ENCODE measurements at places on chromosomes 1 and 21.
A peak's percentile ranks its signal among the peaks of the same experiment; 100 is the strongest.

- no peak for DNase-seq
These were observed 15.0 kb upstream of the FCAMR start for GRCh38 chr1:206985162-206985749.

- DNase-seq: no peak
These were observed 1.2 kb upstream of the SRSF11 start for GRCh38 chr1:70220015-70220414.

GRCh38 chr1:159925719-159926078, 392 bp upstream of the TAGLN2 start:
- DNase-seq: no peak

- DNase-seq: no peak
These were observed 46.1 kb upstream of the FMO2 start for GRCh38 chr1:171138980-171139379.

DNA sequence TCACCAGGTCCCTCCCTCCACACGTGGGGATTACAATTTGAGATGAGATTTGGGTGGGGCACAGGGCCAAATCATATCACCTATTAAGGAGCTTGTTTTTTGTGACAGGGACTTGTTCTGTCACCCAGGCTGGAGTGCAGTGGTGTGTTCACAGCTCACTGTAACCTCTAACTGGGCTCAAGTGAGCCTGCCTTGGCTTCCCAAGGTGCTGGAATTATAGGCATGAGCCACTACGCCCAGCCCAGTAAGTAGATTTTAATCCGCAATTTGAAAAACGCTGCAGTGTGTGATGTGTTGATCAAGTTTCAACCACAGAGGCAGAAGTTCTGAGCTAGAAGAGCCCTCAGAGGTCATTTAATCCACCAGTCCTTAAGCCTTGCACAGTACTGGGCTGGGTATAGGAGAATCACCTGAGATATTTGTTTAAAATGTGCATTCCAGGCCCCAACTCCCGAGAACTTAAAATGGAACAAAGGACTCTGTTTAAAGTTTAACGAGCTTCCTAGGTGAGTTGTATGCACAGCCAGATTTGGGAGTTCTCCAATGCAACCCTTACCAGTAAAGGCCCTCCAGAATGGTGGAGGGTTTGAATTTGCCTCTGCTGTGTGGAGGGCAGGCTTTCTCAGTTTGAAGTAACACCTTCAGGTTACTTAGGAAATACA, 13.4 kb downstream of the RPL11 start:
- DNase-seq: no peak

GRCh38 chr1:22591576-22591975, 28.3 kb downstream of the EPHA8 start:
- DNase-seq: no peak

- no peak for DNase-seq
These were observed 13.3 kb downstream of the ATF6 start for GRCh38 chr1:161779393-161779792.

DNA sequence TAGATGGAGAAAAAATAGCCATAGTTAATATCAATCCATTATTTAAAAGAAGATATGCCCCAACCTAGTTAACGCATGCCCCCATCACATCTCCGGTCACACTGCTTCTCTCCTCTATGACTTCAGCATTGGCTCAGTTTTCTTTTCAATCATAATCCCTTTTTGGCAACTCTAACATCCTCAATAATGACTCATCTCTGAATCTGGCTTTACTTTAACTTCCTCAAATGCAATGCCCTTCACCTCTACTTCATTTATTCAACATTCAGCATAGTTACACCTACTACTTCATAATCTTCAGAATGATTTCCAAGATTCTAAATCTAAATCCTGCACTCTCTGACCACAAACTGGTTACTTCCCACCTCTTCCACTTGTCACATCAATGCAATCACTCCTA, 417.3 kb downstream of the USH2A start:
- DNase-seq: no peak

DNA sequence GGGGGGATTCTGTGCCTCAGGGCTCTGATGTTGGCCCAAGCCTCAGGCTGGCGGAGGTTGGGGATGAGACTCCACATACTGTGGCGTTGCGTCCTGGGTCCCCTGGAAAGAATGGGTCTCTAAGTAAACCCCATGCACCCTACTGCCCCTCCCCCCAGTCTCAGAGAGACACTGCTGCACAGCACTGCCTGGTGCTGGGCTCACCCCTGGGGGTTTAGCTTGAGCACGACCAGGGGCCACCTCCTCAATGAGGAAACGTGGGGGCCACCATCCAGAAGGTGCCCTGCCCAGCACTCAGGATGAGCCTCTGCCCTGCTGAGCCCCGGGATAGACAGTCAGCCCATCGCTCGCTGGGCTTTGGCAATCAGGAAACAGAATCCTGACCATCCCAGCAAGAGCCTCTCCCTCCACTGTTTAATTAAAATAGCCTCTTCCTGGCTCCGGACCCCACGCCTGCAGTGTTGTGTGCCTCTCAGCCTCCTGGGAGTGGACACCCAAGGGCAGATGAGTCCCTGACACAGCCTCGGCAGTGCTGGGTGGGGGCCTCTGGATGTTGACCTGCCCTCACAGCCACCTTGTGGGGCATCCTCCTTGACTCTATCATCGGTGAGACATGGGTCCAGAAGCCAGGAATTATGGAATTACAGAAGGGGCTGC, 3.5 kb upstream of the KRTAP10-4 start:
- no peak for DNase-seq

DNA sequence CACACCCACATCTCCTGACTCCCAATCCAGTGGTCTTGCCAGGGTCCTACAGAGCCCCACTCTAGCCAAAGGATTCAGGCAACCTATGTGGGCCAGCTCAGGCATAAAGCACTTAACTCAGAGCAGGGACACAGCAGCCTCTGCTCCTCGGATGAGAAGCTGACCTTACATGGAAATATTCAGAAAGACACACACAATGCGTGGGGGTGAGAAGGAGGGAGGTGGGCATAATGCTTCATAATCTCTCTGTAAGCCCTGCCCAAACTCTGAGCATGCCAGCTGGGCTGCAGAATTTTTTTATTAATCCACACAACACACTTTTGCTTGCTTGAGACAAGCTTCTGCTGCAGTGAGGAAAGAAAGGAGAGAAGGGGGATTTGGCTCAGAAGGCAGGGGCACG, 21.6 kb downstream of the KCND3 start:
- no peak for DNase-seq

- no peak for DNase-seq
These were observed 32.6 kb upstream of the LAMC1 start for GRCh38 chr1:182990413-182991144.

DNA sequence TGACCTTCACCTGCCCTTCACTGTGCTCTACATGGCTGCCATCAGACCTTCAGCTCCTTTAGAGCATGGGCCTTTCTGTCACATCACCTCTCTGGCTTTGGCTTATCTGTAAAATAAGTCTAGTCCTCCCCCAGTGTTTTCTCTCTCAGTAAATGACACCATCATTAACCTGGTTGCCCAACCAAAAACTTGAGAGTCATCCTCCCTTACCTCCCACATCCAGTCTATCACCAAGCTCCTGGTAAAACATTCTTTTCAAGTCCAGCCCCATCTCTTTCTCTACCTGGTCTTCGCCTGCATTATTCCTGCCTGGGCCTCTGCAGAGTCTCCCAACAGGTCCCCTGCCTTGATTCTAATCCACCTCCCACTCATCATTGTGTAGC, 13.1 kb downstream of the SLC26A9 start:
- no peak for DNase-seq

DNA sequence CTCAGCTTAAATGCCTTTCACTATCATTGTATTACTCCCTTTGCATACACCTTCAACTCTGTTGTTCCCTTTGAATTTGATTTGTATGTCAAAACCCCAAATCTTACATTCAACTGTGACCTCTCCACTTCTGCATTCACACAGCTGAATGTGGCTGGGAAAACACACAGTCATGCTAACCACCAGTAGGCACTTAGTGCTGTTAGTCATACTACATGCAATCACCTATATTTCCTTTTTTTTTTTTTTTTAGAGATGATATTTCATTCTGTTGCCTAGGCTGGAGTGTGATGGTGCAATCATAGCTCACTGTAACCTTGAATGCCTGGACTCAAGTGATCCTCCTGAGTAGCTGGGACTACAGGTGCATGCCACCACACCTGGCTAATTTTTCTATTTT, 16.2 kb downstream of the BTBD8 start:
- DNase-seq: no peak

DNA sequence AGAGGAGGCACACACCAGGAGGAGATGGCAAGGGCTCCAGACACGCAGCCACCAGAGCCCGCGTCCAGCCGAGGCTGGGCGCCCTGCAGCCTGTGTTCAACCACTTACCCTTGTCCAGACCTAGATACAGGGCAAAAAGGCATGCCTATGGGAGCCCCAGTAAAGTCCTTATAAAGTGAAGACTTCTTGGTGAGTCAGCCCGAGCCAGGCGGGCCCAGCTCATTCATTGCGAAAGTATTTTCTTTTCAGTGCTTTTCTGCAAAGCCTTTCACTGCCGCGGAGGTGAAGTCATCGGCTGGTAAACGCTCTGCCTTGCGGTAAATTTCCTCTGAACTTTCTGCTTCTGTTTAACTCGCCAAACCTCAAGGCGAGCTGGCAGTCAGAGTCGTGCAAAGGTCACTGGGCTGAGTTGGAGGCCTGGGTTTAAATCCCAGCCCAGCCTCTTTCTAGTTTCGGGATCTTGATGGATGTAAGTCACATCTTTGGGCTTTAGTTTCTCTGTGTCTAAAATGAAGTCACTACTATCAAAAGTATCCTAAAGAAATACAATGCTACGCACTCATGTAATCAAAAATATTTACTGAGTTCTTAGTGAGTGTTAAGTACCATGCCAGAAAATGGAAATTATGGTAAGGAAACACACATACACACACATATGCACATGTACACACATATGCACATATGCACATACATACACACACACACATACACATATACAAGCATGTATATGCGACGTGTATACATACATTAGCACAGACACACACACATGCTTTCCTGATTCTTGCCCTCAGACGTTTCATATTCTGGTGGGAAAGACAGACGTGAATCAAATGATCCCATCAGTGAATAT, 54.7 kb upstream of the IFFO2 start:
- DNase-seq: peak; percentile 76

- no peak for DNase-seq
These were observed 30.5 kb upstream of the NTNG1 start for GRCh38 chr1:107110326-107110725.

DNA sequence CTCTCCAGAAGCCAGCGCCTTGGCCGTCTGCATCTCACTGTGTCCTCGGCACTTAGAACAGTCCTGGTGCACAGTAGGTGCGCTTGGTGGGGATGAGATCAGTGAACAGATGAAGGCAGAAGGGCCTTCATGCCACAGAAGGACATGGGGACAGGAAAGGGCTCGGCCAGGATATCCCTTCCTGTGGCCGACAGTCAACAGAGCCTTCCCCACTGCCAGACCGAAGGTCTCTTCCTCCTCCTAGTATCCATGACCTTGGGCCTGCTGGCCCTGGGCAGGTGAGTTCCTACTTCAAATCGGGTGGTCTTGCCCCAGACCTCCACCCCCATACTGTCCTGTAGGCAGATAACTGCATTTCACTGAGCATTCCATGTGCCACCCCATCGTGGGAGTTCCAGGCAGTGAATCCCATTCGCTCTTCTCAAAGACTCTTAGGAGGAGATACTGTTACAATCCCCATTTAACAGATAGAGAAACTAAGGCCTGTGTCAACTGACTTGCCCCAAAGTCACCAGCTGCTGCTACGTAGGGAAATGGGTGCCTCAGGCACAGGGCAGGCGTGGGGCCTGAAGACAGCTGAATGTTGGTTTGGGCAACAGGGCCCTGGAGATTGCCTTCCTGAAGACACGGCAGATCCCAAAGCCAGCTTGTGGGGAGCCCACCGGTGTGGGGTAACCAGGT, 3.5 kb downstream of the PLEKHG5 start:
- no peak for DNase-seq

DNA sequence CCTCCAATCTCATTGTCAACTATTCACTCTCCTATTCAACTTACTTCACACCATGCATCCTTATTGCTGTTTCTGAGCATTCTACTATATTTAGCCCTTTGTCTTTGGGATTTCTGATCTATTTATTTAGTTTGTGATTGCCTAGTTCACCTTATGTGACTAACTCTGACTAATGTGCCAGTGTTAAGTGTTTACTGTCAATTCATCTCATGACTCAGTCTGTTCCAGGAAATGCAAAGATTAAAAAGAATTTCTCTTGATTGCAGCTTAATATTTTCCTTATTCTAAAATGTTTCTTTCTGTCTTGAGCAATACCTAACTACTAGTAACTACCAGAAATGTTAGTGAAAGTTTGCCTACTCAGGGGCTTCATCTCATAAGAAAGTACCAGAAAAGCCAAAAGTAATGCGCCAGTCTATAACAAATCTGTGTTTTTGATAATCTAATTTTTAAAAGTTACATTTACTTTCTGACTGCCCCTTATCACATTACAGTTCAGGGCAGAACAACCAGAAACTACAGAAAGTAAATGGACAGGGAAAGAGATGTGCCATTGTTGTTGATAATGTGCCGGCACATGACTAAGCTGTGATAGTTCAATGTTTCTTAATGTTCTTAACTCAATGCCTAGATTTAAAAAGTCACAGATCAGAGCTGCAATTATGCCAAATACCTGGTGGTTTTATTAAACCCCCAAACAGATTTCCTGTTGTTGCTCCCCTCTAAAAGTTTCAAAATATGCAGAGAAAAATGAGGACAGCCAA, 556.5 kb downstream of the PTBP2 start:
- no peak for DNase-seq

DNA sequence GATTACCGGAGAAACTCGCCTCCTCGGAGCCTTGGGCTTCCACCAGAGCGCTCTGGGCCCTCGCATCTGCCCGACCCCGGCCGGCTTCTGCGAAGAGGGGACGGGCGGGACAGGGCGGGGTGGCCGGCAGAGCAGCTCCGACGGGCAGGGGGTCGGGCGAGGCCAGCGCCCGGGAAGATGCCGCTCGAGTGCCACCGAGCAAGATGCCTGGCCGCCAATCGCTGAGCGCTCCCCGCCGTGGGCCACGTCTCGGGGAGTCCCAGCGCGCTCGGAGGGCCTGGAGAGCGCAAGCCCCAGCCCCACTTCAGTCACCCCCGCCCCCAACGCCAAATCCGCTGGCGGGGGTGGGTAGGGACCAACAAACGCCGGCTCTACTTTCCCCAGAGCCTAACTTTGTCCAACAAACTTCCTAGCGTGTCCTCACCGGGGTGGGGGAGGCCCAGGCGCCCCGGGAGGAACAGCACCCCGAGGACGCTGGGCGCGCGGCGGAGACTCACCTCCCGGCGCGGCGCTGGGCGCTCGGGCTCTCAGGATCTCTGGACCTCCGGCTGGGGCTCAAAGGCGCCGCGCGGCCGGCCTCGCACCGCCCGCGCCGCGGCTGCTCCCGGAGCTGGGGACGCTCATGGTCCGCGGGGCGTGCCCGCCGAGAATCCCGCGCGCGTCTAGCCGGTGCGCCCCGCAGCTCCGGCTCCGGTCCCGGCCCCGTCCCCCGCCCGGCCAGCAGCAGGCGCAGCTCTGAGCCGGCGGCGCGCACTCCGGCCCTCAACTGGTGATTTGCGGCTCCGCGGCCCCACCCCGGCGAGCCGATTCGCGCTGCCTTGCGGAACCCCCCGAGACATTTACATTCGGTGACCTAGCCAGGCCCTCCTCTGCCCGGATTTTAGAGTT, at the start of gene BCAR3:
Gene BCAR3 (minus strand): TSS at position 737 of the 888 bp plus-strand sequence. CDS start 6,907 bp downstream, outside the sequence.
- DNase-seq: no peak

GRCh38 chr1:164602101-164602422, 43.1 kb downstream of the PBX1 start:
- DNase-seq: no peak
